ENCODE measurements at places on chromosomes 4 and X.

DNA sequence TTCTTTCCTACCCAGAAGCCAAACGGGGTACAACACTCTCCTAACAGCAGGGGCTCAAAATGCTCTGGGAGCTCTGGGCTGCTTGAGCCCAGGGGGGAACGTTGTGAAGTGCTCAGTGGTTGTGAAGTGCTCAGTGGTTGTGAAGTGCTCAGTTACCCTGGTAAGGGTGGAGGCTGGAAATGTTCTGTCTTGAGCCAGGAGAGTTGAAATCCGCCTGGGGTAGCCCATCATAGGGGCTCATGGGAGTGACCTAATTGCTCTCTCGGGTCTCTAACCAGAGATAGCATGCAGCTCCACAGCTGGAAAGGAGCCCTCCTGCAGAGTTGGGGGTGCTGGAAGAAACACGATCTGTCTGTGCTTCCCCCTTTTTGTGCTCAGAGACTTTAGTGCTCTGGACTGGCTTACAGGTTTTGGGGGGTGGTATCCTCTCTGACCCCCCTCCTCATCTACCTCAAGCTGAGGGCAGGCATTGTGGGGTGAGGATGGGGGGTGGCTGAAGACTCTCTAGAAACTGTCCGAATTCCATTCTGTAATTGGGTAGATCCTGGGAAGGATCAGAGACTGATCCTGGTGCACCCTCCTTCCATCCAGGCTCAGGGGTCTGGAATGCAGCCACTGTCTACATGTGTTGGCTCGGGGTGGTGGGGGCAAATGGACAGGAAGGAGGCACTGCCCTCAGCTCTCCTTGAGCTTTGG lies 2.7 kb downstream of the EFNB1 start:
- no peak for DNase-seq

DNA sequence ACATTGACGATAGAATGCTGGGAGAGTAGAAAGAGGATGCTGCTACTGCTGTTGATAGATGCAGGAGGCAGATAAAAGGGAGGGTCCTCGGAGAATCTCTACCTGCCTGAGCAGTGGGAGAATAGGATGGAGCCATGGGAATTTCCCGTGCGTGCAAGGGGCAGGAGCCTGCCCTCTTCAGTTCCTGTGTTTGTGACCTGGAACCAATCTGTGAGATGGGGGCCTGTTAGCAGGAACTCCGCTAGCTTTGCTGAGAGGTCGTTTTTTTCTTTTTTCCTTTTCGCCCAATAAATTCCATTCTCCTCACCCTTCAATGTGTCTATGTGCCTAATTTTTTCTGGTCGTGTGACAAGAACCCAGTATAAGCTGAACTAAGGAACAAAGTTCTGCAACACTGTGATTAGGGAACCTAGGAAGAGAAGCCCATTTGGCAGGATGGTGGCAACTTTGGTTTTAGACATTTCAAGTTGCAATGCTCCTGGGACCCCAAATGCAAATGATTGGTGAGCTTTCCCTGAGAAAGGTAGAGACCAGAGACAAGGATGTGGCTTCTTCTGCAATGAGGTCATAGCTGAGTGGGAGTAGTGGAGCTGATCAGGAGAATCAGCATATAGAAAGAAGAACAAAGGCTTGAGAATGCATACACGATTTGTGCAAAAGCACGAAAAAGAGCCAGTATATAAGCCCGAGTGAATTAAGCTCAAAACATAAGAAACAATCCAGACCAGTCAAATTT lies 23.9 kb downstream of the SLC39A8 start:
- DNase-seq: no peak

DNA sequence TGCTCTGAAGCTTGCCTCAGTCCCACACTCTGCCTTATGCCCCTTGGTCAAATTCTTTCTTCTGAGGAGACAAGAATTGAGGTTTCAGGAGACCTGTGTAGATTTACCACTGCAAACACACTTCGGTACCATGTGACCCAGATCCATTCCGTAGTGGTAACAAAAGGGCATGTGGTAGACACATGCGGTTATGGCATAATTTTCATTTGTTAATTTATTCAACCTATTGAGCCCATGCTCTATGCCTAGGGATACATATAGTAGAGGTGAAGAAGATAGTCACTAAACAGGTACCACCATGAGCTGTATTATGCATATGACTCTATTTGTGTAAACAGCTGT lies 190.9 kb downstream of the NDST4 start:
- DNase-seq: no peak

DNA sequence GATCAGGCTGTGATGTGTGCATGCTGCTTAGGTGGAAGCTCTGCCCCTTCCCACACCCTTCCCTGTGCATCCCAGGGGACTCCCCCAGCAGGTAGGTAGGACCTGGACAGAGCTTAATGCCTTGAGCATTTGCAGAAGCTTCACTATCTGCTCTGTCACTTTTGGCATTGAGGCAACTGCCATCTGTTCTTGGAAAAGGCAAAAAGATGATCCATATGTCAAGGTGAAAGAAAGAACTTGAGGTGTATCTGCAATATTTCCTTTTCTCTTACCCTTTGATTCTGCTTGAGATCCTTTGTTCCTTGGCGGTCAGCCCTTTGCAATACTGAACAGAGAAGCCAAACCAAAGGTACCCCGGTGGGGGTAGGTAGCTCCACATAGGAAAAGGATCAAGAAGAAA lies 37.1 kb upstream of the TBC1D9 start:
- no peak for DNase-seq

DNA sequence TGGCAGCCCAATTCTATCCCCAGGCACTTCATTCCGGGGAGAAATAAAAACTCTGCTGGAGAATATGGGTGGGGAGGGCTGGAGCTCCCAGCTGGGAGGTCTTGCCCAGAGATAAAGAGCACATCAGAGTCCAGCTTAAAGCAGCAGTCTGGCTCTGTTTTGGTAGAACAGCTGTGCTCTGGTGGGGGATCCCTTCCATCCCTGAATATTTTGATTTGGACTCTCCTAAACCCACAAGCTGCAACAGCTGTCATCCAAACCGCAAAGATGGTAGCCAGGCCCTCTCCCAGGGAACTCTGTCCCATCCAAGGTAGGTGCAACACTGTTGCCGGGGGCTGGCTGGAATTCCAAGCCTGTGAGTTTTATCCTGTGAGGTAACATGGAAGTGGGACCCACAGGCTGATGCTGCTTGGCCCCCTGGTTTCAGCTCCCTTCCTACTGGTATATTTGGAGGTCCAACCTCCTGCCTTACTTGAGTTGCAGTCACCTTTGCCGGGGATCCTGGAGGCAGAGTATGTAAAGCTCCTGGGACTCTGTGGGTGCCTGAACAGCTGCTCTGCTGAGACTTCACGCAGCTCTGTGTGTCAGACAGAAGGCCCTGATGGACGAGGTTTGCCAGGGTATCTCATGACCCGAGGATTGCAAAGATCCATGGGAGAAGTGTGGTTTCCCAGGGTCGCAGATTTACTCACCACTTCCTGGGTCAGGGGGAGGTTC lies 203.5 kb upstream of the ITM2A start:
- no peak for DNase-seq

Measured in neuronal stem cell (in vitro differentiated cells).